ENCODE measurements at places on chromosomes 6 and 20.

DNA sequence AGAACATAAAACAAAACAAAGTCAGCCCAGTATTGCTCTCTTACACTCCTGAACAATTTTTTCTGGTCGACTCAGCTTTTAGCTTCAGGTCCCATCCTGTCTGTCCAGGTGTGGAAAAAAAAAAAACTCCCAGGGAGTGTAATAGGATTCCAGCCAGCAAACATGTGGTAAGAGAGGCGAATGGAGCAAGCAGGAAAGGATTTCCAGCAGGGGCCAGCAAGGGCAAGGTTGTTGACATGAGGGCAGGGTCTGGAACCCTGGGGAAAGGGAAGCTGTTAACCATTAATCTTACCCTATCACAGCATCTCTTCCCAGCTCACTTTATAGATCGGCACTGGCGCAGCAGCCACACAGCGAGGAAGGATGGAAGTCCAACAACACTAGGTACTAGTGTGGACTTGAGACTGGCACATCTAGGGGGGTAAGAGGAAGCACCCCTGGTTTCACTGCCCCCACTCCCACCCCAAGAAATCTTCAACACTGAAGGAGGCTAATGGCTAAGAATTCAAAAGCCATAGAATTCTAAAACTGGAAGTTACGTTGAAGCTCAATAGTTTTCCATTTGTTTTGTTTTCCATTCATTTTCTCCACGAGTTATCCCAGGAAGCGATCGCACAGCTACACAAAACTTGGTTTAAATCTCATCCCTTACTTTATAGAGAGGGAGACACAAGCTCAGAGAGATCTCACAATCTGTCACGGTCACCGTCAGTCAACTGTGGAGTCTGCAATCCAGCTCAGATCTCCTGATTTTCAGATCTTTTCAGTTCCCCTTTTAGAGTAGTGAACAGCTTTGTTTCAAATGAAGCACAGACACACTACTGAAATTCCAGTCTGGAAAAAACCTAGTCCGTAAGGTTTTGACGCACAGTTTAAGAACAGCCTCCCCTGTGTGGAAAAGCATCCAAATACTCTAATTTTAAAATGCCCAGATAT, 53.3 kb downstream of the SLC22A23 start:
- DNase-seq, result peak; percentile 57

DNA sequence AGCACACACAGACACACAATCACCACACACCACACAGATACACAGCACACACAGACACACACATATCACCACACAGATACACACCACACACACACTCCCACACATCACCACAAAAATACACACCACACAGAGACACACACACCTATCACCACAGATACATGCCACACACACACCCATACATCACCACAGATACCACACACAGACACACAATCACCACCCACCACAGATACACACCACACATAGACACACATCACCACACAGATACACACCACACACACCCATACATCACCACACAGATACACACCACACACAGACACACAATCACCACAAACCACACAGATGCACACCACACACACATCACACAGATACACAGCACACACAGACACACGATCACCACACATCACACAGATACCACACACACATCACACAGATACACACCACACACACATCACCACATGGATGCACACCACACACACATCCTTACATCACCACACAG, 74.0 kb downstream of the GRM4 start:
- no peak for DNase-seq

DNA sequence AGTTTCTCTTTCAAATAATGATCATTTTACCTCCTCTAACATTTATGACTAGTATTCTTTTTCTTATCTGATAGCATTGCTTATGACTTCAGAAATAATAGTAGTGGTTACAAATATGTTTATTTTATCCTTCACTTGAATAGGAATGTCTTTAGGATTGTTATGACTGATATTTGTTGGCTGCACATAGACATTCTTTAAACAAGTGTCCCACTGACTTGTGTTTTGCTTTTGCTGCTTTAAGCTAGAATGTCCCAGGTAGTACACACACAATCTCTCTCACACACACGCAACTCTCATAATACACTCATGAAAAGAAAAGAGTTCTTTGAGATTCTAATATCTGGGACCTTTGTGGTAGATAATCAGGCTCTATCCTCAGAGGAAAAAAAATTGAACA, 21.6 kb downstream of the KIAA1586 start:
- no peak for DNase-seq

DNA sequence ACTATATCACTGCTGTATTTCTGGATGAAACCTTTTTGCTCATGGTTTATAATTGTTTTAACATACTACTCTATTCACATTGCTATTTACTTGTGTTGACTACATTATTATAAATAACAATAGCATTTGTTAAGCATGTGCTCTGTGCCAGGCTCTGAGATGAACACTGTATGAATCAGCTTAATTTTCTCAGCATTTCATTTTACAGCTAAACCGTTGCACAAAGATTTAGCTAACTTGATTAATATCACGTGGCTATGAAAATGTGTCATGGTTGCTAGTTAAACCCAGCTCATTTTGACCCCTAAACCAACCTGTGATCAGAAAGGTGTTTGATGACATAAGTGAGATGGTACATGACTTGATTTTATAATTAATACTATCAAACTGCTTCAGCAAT, 77.5 kb downstream of the NCOA7 start:
- no peak for DNase-seq

GRCh38 chr20:62805711-62806382, 1.2 kb downstream of the OGFR start:
- DNase-seq, result no peak

DNA sequence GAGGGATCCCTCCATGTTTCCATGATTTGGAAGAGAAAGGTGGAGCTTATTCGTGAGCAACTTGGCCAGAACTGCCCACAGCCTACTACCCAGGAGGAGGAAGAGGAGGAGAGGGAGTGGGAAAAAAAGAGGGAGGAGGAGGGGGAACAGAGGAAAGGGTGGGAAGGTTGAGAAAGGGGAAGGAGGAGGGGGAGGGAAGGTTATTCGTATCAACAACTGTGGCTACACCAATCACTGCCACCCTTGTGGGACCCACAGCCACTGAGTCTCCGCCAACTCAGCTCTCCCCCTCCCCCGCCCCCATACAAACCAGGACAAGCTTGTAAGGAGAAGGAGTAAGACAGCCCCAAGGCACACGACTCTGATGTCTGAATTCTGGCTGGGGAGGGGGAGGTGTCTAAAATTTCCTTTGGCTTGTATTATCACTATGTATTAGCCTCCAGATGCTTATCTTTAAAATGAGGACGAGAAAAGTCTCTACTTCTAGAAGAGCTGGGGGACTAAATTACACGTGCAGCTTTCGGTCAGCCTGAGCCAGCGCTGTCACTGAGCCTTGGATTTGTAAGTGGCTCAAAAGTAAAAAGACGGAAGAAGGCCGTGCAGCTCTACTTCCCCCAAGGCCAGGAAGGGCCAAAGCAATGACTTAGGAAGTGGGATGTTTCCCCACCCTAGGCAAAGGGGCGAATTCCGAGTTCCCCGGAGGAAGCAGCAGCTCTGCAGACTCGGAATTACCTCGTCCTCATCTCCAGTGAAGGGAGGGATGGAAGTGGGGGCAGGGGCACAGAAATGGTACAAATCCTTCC, 1.0 kb downstream of the FKBP1A start:
- DNase-seq, result no peak

DNA sequence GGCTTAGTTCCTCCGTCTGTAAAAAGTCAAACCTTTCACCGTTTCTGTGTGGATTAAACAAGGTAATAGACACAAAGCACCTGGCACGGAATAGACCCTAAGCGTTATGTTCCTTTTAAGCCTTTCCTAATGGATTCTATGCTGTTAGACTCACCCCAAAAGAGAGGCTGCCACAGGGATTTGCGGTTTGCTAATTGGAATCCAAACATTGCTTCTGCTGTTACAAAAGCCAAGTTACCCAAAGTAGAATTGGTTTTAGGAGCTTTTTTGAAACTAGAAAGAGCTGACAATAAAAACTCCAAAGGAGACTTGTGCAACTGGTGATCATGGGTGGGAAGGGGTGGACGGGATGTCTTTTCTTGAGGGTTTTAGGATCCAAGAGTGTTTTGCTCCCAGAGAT, 178.0 kb downstream of the BMP7 start:
- no peak for DNase-seq

- DNase-seq, result no peak
Measured at GRCh38 chr6:83370567-83370966, 60.3 kb downstream of the ME1 start.

- DNase-seq, result peak; percentile 91
Measured at GRCh38 chr6:31058128-31058894, 48.0 kb downstream of the MUC22 start.

DNA sequence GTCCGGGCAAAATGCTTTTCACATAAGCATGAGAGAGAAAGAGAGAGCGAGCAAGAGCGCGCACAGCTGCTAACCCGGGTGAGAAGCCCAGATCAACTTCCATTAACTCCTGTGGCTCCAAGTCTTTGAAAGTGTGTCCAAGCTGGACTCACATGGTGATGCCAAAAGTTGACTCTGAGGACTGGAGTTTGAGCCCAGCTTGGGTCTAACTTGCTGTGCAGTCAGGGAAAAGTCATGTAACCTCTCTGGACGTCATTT, 357.2 kb upstream of the SULF2 start:
- DNase-seq, result no peak

DNA sequence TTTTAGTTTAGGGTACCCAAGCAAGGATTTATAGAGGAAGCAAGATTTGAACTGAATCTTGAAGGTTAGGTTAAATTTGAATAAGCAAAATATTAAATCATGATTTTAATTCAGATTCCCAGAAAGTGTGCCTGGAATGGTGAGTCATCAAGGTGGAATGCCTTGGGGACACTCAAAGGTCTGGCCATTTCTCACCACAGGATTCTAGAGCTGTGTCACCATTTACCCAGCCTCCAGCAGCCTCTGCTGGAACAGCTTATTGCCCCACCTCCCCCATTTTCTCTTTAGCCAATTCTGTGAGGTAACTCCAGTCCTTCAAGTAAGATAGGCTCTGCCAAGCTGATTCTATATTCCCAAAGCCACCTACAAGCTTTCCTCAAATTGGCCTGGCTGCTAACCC, 181.4 kb downstream of the SIM1 start:
- peak; percentile 58 for DNase-seq

DNA sequence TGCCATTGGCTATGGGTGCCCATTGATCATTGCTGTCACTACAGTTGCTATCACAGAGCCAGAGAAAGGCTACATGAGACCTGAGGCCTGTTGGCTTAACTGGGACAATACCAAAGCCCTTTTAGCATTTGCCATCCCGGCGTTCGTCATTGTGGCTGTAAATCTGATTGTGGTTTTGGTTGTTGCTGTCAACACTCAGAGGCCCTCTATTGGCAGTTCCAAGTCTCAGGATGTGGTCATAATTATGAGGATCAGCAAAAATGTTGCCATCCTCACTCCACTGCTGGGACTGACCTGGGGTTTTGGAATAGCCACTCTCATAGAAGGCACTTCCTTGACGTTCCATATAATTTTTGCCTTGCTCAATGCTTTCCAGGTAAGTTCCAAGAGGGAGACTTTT, 16.4 kb downstream of the ADGRF4 start:
- no peak for DNase-seq

DNA sequence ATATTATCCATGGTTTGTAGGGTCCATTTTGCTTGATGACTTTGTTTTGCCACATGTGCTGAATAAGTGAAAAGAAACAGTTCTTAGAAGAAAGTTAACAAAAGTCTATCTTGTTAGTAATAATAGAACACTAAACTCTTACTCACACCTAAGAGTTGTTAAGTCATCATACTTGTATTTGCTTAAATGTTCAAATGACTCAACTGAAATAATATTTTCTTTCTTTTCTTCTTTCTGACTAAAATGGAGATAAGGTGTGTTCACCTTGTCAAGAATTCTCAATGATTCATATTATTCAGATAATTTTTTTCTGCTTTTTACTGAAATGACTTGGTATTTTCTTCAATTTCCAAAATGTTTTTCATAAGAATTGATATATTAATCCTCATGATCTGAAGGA, 327.2 kb downstream of the HTR1B start:
- no peak for DNase-seq

GRCh38 chr6:37988127-37988526, 168.6 kb downstream of the ZFAND3 start:
- no peak for DNase-seq

All from kidney epithelial cell (primary cell).